ENCODE measurements at places on chromosomes 6 and 20.

DNA sequence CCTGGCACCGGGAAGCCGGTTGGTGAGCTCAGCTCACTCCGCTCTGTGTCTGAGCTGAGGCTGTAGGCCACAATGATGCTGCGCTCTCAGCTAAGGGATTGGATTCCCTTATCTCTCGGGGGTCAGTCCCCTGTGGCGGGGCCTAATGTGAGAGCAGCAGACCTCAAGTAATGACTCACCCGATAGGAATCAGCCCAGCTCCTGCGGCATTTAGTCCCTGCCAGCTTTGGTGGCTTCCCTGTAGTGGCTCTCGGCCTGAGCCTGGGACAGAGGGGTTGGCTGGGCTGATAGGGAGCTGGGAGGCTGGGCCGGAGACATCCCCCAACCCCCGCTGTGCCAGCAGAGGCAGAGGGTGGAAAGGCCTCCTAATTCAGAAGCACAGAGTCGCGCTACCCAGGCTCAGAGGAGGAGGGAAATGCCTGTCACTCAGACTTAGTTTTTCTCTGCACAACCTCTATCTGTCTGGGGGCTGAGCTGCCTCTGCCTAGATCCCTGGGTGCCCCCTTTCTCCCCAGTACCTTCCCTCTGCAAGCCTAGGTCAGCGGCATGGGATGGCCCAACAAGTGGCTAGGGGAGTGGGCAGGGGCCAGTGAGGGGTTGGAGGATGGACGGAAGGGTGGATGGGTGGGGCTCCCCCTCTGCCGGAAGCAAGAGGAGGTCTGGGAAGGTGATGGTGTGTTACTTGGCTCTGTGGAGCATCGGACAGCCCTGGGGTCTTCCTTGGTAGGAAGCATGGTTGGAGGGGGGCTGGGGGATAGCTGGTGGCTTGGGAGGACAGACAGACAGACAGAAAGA is 92.2 kb downstream of the CDH22 start:
- DNase-seq = no peak

- no peak for DNase-seq
Observed at GRCh38 chr6:26354162-26354561, 10.8 kb upstream of the BTN3A2 start.

DNA sequence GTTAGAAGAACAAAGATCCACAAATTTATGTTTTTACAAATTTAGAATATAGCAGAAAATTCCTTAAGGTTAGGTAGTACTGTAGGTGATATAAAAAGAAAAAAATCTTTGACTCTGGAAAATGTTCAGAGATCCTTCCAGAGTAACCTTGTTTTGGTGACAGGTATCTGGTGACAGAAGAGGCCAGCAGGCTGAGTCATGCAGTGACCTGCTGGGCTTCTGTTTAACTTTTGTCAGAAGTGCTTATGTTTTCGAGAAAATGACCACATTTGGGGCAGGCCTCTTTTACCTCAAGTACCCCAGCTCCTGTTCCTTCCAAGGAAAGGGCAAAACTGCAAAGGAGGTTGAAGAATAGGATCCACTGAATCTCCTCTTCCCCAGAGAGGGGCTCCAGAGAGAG is 10.5 kb upstream of the CLDN20 start:
- DNase-seq = no peak

DNA sequence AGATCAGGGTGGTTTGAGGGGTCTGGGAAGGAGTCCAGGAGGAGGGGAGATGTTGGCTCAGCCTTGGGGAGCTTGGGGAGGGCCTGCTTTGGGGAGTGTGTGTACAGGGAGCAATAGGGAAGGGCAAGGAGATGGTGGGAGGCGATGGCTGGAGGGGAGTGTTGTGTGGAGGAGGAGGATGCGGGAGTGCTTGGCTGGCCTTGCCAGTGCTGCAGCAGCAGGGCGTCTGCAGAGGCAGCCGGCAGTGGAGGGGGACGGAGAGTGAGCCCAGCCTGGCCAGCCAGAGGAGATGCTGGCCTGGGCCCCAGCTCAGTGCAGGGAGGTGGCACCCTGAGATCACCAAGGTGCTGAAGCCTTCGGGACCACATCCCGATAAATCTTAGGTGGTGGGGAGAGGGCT is 3.9 kb downstream of the IP6K3 start:
- peak; percentile 27 for DNase-seq

- no peak for DNase-seq
Observed at GRCh38 chr6:31272436-31272835, 544 bp upstream of the HLA-C start.

All from NCI-H1092 (cell line).